AG08395 (cell line): ENCODE measurements at places on chromosomes 6 and 20.

GRCh38 chr20:40491009-40491590, 197.9 kb downstream of the MAFB start:
- no peak for DNase-seq

- no peak for DNase-seq
Observed at GRCh38 chr6:154923199-154923869, 71.8 kb upstream of the TIAM2 start.

DNA sequence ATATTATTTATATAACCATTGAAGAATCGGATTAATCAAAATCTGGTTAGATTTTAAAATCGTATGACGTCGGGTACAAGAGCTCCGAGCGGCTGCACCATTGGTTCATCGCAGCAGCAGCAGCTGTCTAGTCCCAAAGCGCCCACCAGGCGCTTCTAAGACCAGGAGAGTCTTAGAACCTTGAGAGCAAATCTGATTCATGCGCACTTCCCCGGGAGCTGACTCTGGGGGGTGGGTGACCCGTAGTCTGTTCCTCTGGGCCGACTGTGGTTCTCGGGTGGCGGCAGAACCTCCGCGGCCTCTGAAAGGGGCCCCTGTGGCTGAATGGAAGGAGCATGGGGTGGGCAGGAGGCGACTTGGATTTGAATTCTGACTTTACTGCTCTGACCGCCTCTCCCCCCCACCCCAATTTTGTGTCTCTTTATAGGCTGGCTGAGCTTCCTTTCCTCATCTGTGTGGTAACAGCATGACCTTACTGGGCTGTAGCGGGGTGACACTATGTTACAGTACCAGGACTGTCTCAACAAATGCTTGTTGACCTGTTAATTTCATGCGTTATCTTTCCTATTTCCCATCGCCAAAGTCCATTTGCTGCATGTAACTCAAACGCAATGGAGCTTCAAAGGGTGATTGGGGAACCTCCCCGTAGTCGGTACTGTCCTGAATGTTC, 119.7 kb downstream of the RTN4IP1 start:
- no peak for DNase-seq

DNA sequence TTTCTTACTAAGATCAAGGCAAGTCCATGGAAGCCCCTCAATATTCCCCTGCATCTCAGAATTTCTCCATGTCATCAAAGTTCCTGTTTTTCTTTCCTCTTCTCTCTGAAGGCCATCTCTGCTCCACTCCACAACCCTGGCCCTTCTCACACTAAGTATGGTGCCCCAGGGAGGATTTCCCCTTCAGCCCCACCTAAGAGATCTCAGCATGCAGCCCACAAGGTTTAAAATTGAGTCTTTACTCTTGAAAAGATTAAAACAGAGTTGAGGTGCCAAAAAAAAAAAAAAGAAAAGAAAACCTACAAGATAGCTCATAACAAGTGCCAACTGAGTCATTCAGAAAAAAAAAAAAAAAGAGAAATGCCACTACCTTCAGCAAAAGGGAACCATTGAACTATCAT, 36.5 kb upstream of the TNFAIP3 start:
- no peak for DNase-seq

GRCh38 chr20:52493171-52493721, 301.7 kb upstream of the ZFP64 start:
- DNase-seq: peak; percentile 8

DNA sequence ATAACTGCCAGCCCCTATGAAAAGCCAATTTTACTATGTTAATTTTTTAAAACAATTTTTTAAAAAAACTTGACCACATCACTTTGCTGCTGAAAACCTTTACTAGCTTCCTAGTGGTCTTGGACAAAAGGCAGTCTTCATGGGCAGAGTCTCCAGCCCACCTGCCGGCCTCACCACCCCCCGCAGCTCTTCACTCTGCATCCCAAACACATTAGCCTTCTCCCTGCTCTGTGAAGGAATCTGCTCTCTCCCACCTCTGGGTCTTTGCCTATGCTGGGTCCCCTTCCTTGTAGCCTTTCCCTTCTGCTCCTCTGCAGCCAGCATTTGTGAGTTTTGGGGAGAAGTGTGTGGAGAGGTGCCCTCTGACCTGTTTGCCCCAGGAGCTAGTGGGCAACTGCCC, 170.7 kb upstream of the MLN start:
- DNase-seq: no peak

DNA sequence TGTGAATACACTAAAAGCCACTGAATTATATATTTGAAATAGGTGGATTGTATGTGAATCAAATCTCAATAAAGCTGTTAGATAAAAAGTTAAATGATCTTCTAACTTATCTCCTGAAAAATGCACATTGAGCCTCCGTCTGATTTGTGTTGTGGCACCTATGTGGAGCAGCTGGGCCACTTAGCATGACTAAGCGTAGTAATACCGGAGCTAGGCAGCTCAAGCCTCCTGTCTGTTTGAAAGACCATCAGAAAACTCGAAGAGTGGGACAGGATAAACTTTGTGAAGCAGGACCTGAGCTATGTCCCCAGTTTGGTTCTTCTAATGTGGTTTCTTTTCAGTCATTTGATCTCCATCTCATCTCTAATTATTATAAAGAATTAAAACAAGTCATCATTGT, 11.0 kb upstream of the NOL7 start:
- DNase-seq: no peak

DNA sequence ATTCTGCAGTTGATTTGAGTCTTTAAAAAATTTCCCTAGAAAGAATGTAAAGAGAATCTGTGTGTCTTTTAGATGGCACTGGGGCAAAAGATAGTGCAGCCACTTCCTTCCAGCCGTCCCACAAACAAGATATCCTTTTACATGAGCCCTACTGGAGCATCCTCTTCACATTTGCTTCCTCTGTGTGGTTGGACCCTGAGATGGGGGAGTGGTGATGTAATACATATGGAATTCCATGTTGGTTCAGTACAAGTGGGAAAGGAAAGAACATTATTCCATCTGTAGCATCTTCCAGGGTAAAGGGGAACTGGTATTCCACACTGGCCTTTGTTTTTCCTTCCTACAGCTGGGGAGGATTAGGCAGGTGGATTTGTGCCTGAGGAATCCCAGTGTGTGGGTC, 78.9 kb upstream of the ISM1 start:
- no peak for DNase-seq

GRCh38 chr6:157343732-157344131, 20.4 kb upstream of the TMEM242 start:
- DNase-seq: no peak

DNA sequence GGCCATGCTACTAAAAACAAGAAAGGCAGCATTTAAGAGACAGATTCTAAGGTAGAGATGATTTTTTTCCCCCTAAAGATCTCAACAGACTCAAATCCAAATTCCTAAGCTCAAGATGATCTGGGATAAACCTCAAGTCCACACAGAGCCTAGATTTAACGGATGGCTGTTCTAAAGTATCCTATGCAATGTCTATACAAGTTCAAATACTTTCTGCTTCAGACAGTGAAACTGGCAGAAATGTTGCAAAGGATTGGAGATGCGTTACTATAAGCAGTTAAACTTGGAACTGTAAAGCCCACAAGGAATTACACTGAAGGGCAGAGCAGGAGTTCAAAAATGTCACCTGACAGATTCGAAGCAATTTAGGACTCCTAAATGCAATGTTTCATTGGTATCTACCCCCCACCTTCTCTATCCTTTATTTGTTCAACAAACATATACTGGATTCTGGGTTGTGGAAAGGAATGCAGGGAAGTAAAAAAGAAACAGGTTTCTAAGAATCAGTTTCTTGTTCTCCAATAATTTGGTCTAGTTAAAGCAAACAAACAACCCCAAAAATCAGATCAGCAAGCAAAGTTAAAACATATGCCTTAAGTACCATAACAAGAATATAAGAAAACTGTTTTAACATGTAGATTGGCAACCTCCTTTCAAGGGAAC, 1.6 kb downstream of the DNAAF9 start:
- DNase-seq: no peak

- no peak for DNase-seq
Observed at GRCh38 chr6:14306151-14306906, 188.8 kb downstream of the CD83 start.

DNA sequence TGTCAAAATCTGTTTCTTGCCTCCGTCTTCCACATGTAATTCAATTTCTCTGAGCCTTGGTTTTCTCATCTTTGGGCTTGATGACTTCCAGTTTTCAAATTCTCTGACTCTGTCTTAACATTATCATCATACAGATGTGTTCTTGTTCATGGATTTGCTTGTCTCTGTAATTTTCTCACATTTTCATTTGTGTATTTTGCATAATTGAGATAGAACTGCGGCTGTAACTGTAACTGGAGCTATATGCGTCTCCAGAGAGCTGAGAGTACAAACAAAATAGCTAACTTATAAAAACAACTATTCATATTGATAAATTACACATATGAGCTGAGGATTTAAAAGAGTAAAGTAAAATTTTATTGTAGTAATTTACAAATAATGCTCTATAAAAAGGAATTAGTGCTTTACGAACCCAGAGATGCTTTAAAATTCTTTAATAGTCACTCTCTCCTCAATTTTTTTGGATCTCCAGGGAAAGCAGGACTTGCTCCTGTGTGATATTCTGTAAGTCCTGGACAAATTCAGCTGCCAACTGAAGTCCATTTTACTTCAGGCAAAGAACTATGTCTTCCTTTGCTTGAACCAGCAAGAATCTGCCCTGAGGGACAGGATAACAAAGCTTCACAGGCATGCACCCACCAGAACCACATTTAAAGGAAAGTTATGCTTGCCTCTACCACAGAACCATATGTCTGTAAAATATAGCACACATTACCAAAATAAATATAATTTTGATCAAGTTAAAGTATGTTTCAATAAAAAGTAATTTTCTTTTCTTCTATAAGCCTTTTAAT, 288.3 kb downstream of the KHDC1L start:
- DNase-seq: no peak

- DNase-seq: no peak
Observed at GRCh38 chr6:106107043-106107613, 21.0 kb downstream of the PRDM1 start.

- peak; percentile 93 for DNase-seq
Observed at GRCh38 chr20:38270869-38271605, 10.5 kb upstream of the KIAA1755 start.

DNA sequence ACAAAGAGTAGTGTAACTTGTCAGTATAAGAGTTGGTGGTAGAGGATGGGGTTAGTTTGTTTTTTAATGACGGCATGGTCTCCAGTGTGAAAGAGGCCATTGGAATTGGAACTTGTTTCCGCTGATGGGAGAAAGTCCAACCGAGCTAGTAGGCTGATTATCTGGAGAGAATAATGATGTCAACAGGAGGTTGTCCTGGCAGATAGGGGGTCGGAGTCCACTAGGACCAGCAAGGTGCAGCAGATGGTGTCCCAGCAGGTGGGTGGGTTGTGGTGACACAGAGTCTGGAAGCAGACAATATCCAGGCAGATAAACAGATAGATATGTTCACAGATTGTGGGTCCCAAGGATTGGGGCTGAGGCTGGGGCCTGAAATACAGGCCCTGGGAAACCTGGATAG, 35.1 kb downstream of the PKIB start:
- DNase-seq: no peak

DNA sequence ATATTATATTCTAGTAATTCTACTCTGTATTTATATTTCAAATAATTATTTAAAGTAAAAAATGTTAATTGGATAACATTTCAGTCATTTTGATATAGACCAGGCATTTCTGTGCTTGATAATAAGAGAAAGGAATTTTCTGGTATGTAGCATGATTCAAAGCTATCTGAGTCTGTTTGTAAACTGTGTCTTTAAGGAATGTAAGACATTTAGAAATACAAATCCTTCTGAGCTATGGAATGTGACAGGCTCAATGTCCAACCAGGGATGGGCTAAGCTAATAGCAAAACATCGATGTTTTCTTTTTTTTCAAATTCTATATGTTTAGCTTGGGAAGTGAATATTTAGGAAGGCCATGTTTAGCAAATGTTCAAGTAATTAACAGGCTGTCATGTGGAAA, 41.5 kb upstream of the FAM83B start:
- DNase-seq: no peak

DNA sequence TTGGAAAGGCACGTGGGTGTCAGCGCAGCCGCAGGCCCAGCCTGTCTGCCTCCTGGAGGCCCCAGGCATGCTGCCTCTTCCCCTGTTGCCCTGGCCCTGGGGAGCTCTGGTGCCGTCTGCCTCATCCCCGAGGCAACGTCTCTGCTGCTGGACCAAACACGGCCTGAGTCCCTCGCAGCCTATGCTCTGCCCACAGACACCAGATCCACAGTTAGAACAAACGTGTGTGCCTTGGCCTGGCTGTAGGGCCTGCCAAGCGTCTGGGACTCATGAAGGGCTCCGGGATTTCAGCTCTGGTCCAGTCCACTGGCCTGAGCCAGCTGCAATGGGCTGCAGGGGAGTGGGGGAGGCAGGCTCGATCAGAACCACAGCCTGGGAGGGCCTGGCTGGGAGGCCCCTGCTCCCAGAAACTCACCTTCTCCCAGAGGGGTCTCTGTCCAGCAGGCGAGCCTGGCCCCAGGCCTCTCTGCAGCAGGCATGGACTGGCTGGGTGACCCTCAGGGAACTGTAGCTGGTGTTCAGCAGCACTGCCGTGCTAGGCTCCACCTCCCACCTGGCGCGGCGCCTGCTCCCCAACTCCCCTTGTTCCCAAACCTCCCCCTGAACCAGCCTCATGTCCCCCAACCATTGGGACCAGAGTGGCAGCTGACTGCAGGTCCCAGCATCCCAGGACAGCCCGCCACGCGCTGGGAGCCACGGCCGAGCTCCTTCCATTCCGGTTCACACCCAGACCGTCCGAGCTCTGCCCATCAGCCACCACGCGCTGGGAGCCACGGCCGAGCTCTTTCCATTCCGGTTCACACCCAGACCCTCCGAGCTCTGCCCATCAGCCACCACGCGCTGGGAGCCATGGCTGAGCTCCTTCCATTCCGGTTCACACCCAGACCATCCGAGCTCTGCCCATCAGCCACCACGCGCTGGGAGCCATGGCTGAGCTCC, 197.0 kb downstream of the DLL1 start:
- DNase-seq: no peak

GRCh38 chr6:100440935-100441334, 23.8 kb downstream of the SIM1 start:
- no peak for DNase-seq

DNA sequence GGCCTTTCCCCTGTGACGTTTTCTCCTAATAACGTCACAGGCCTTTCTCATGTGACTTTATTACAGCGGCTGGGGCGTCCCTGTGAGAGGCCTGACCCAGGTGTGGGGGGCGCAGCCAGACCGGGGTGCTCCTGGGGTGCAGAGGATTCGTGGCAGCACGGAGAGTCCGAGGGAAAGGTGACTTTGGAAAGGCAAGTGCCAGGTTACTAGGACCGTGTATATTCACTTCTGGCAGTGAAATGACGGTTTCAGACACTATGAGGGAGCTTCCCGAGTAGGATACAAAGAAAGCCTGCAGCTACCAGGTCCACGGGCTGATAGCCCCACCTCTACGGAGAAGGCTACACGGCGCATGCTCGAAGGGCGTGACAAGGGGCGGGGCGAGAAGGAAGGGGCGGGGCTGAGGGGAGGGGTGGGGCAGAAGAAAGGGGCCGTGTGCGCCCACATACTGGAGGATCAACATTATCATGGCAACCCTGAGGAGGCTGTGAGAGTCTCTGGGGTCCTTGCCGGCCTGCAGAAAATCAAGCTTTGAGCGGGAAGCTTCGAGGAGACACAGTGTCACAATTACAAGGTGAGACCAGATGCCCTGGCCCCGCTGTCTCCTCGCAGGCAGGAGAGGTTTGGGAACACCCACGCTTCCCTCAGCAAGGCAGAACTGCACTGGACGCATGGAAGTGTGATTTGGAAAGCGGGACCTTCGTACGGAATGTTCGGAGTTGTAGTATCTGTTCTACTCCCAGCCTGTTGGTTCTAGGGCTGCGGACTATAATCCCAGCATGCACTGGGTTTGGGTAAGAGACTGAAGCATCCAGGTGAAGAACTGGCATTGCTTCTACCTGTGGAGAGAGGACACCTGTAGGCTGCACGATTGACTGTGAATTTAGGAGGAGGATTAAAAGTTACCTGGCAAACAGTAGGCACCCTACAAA, 54.4 kb upstream of the ZNF337 start:
- DNase-seq: peak; percentile 63
